CD4-positive, alpha-beta T cell treated with Interleukin-2 at 100 ng/mL for 4 hours (primary cell): ENCODE measurements at places on chromosomes 7 and 10.

DNA sequence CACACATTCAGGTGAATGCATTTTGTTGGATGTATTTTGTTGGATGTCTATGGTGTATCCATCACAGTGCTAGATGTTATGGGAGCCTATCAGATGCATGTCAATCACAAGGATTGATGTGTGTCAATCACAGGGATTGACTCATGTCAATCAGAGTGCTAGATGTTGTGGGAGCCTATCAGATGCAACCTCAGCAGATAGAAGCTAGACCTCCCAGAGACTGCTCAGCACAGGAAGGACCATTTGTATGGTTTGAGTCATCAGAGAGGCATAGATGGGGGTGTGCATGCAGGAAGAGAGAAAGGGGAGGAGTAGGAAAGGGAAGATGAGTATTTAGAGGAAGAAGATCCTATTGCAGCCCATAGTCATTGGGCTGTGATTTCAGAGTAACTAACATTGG is 48.3 kb upstream of the PITRM1 start:
- no peak for DNase-seq

GRCh38 chr10:16304311-16304710 is 132.5 kb upstream of the PTER start:
- DNase-seq = no peak

GRCh38 chr10:34717429-34717828 is 97.7 kb downstream of the PARD3 start:
- DNase-seq = no peak

DNA sequence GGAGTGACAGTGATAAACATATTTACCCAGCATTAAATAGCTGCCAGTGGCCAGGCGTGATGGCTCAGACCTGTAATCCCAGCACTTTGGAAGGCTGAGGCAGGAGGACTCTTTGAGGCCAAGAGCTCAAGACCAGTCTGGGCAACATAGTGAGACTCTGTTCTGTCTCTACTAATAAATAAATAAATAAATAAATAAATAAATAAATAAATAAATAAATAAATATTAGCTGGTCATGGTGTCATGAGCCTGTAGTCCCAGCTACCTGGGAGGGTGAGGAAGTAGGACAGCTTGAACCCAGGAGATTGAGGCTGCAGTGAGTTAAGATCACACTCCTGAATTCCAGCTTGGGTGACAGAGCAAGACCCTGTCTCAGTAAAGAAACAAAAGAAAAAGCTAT is 384.0 kb upstream of the ADARB2 start:
- no peak for DNase-seq

DNA sequence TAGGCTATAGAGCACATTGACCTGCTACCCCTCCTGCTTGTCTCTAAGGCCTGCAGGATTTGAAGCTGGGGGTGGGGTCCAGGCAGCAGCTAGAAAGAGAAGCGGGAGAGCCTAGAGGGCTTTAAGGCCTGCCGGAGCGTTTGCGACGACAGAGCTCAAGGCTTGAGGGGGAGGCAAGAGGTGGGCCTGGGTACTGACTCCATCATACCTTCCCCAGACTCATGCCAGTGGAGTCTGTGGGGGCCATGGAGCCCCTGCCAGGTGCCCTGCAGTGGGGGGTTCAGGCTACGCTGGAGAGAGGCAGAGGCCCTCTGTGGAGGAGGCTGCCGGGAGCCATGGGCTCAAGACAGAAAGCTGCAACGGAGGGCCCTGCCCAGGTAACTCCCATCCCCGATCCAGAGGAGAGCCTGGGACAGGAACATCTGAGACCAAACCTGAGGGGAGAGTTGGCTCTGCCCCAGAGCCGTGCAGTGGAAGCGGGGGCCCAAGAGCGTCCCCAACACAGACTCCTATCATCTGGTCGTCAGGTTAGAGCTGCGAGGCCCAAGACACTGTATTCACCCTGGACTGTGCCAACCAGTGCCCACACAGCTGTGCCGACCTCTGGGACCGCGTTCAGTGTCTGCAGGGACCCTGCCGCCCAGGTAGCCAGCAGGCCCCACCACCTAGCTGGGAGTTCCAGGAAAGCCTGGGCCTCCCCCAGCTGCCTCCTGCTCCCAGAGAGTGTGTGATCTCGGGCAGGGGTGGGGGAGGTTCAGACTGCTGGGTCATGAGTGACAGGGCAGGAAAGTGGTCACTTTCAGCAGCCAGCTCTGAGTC is 13.2 kb upstream of the ZNF862 start:
- no peak for DNase-seq

DNA sequence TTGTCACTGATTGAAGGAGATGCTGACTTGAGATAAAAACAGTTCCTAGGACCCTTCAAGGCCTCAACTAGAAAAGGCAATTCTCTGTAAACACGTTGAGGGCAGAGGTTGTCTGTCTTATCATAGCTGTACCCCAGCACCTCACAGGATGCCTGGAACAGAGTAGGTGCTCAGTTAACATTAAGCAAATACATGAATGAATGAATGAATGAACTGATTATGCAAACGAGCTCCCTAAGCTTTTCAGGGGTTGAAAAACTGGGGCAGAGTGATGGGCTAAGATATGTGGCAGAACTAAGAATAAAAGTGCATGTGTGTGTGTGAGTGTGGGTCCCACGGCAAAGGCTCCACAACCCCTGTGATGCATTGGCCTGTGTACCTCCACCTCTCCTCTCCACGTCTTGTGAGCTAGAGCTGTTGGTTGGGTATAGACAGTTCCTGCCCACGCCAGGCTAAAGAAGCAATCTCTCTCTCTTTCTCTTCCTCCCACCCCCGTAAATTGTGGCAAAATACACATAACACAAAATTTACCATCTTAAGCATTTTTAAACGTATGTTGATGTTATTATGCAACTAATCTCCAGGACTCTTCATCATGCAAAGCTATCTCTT is 20.9 kb upstream of the SMC3 start:
- no peak for DNase-seq

DNA sequence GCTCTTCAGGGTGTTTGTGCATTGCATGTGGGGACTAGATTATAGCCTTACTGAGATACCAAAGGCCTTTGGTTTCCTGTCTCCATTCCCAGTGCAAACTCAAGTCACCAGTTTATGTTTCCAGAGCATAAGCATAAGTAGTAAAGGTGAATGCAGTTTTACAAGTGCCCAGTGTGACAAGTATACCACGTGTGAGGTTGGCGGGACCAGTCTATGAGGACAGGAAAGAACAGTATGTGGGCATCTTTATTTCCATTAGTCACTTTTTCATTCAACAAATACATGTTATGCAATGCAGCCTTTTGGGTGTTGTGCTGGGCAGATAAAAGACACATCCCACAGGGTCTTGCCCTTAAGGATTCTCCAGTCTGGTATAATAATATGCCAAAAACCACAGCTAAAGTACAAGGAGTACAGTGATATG is 146.5 kb downstream of the ARID5B start:
- peak; percentile 45 for DNase-seq

- no peak for DNase-seq
Observed at GRCh38 chr10:60170250-60170649, 219.4 kb downstream of the ANK3 start.

DNA sequence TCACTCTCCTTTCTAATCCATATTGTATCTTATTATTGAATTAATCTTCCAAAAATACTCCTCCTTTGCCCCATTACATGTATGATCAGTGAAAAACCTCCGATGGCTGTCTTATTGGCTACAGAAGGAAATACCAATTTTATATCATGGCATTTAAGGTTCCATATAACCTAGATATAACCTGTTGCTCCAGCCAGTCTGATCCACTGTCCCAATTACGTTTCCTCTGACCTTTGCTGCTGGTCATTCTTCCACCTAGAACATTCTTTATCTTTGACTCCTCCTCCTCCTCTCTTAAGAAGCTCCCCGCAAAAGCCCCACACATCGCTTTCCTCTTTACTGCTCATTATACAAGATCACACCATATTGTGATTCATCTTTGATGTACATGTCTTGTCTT is 161.5 kb downstream of the RNLS start:
- DNase-seq = no peak

GRCh38 chr10:112793202-112793921 is 156.7 kb upstream of the TCF7L2 start:
- no peak for DNase-seq

GRCh38 chr10:73932620-73933112 is 21.7 kb downstream of the PLAU start:
- no peak for DNase-seq

- DNase-seq = no peak
Observed at GRCh38 chr7:1603346-1604225, 33.8 kb upstream of the PSMG3 start.

DNA sequence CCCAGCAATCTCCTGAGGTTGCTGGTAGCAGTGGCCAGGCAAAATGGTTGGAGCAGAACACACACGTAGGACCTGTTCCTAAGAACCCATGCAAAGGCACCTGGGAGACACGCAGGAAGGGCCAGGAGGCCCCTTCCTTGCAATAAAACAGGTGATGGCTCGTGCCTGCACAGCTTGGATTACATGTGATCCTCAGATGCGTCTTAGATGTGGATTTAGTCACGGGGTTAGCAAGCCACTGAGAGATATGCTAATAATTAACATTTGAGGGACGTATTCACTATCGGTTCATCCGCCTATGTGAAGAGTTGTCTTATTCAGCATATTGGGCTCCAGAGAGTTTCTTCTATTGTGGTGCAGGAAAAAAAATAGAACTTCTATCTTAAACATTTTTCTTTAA is 4.6 kb upstream of the RHEB start:
- no peak for DNase-seq

GRCh38 chr7:93043385-93043985 is 74.3 kb downstream of the SAMD9 start:
- DNase-seq = no peak

GRCh38 chr10:132970641-132971438 is 28.5 kb upstream of the CFAP46 start:
- DNase-seq = no peak

- no peak for DNase-seq
Observed at GRCh38 chr10:103427866-103428265, 24.3 kb downstream of the CALHM2 start.

DNA sequence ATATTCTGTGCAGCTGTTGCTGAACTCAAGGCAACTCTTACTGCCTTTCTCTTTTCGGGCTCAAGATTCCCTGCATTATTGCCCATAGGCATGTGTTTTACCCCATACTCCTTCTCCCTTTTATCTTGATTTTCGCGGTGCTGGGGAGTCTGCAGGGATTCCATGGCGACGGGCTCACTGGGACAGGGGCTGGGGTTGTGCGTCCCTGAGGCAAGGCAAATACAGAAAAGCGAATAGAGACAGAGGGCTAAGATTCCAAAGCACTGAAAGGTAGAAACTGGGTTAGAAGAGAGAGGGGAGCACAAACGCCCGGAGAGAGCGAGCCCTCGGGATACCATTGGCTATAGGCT is 519 bp upstream of the RPP38 start:
- no peak for DNase-seq

GRCh38 chr10:116073510-116073909 is 199.5 kb downstream of the GFRA1 start:
- DNase-seq = no peak

DNA sequence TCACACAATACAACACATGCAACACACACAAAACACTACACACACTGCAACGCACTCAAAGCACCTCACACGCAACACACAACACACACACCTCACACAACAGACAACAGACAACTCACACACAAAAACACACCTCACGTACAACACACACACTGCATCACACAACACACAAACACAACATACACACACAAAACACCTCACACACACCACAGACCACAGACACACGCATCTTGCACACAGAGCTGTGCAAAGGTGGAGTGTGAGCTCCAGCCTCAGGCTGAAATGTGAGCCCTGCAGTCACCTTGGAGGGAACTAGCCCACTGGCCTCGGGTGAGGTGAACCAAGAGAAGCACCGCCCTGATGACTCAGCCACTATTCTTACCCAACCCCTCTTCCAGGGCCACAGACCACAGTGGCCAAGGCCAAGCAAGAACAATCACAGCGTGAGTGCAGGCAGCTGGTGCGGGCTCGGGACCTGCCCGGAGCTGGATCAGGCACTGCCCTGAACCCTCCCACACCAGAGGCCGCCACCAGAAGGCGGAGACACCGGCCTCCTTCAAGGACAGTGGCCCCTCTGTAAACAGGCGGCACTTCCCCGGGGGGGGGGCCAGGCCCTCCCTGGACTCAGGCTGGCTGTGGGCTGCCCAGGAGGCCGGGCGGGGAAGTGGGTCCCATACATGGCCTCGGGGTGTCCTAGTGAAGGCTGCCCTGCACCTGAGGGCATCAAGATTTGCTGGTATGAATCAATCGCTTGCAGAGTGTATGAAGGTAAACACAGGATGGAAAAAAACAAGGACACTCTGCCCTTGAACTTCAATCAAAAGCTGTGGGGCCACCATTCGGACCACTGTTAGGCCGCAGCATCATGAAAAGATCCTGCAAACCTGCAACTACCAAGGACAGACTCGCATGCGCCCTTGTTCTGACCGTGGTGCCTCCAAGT is 106.7 kb downstream of the TNS3 start:
- peak; percentile 10 for DNase-seq

GRCh38 chr7:3942816-3943745 is 642.0 kb downstream of the SDK1 start:
- DNase-seq = no peak

DNA sequence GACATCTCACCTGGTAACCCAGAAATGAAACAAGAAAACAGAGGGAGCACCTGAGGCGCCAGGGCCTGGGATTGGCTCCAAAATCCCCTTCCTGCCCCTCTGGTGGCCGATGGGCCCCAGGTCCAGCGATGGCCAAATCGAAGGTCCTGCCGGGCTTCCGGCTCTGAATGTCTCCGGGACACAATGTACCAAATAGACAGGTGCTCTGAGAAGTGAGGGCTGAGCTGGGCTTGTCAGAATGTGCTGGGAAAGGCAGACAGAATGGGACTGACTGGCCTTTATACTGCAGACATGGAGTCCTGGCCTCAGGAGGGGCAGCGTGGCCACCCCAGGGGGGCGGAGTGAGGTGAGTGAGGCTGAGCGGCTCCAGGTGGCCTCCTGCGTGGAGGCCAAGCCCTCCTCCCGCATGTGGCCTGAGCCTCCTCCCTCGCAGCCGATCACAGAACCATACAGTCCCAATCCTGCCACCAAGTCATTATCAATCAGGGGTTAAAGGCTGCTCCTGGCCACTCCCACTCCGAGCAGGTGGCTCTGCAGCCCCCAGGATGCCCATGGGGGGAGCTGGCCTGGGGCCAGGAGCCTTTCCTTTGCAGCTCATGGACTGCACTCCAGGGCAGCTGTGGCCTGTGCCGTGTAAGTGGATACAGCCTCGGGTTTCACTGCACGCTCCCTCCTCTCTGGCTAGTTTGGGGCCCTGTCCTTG is 185.5 kb downstream of the ADARB2 start:
- DNase-seq = no peak

GRCh38 chr10:53052521-53053164 is 280.1 kb upstream of the MBL2 start:
- no peak for DNase-seq

- no peak for DNase-seq
Observed at GRCh38 chr7:149760538-149760937, 12.8 kb downstream of the ZNF467 start.

- DNase-seq = no peak
Observed at GRCh38 chr7:95993380-95993779, 221.0 kb downstream of the DYNC1I1 start.

- no peak for DNase-seq
Observed at GRCh38 chr7:133330085-133330484, 77.2 kb downstream of the EXOC4 start.
